ENCODE measurements at places on chromosomes 7 and 10.
A peak's percentile ranks its signal among the peaks of the same experiment; 100 is the strongest.

- DNase-seq, result peak; percentile 86
Observed at GRCh38 chr10:50325449-50326171, 74.3 kb upstream of the ASAH2 start.

DNA sequence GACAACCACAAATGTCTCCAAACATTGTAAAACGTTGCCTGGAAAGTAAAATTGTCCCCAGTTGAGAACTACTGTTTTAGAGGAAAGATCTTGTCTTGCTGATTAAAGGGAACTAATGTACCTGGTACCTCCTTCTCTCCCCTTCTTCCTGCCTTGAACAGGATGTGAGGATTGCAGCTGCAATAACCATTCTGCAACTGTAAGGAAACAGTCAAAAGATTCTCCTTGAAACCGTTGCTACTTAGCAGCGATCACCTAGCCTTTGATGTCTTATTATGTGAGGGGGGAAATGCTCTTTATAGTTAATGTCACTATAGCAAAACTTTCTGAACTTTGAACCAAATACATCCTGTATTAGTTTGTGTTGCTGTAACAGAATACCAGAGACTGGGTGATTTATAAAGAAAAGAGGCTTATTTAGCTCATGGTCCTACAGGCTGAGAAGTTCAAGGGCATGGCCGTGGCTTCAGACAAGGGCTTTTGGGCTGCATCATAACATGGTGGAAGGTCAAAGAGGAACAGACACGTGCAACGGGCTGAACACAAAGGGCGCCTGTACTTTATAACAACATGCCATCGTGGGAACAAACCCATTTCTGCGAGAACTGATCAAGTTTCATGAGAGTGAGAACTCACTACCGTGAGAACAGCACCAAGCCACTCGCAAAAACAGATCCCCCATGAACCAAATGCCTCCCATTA, 54.2 kb upstream of the PARD3 start:
- DNase-seq, result no peak

- no peak for DNase-seq
Observed at GRCh38 chr7:111911166-111911961, 294.8 kb downstream of the DOCK4 start.

- DNase-seq, result no peak
Observed at GRCh38 chr10:122877264-122877663, 2.1 kb downstream of the FAM24B start.

- DNase-seq, result no peak
Observed at GRCh38 chr7:17046666-17047065, 164.9 kb upstream of the AGR3 start.

DNA sequence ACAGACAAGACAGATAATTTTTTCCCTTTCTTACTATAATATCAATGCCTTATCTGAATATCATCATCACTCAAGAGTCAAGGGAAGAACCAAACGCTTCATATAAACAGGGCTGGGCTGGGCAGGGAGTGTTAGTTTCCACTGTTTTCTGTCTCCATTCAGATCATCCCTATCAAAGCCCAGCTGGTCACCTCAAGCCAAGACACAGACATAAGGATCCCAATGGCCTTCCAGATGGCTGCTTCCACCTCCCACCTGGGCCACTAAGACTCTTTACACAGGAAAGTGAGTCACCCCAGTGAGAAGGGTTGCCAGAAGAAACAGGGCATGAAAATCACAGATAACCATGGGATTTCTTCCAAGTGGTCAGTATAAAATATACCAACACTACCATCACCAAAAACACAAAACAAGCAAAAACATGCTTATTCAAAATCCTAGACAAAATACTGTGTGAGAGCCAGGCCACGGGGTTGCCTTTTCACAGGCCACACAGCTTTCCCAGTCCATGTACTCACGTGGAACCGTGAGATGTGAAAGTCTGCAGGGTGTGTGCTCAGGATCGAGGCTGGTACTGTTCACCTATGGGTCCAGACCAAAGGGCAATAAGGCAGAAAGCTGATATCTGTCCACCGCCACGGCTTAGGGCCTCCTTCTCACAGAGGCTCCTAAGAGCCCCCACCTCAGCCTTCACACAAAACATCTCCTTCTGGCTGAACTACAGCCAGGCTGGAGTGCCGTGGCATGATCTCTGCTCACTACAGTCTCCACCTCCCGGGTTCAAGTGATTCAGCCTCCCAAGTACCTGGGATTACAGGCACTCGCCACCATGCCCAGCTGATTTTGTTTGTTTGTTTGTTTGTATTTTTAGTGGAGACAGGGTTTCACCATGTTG, 5.7 kb downstream of the PRSS1 start:
- DNase-seq, result no peak

- no peak for DNase-seq
Observed at GRCh38 chr7:151168003-151168786, 701 bp upstream of the GBX1 start.

DNA sequence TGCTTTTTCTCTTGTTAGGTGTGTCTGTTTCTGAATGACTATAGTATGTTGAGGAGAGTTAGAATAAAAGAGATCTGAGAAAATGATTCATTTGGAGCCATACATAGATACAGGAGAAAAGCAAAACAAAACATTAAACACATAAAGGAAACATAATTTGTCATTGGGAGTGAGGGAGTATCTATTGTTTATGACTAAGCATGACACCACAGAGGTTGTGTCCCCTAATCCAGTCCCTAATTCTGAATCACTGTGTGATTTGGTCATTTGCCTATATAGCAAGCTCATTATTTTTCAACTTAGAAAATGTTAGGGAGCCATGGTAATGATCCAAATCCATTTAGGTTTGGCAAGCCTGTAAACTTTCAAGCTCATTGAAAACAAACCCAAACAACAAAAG, 132.3 kb upstream of the BMPER start:
- no peak for DNase-seq

GRCh38 chr7:157793087-157793353, 456.2 kb downstream of the DNAJB6 start:
- DNase-seq, result no peak

Data from BJ (cell line).